PC-3 (cell line): ENCODE measurements at places on chromosomes 12 and 14. TPM values are rescaled to one million over a fixed set of nuclear protein-coding genes. Genes with fewer than 3 reads are reported as not detected.

Gene ARMH4
- 2.6 and 3.3 TPM in 2 replicates for total RNA-seq

Gene CCDC177
- not detected in 2 replicates for total RNA-seq

DNA sequence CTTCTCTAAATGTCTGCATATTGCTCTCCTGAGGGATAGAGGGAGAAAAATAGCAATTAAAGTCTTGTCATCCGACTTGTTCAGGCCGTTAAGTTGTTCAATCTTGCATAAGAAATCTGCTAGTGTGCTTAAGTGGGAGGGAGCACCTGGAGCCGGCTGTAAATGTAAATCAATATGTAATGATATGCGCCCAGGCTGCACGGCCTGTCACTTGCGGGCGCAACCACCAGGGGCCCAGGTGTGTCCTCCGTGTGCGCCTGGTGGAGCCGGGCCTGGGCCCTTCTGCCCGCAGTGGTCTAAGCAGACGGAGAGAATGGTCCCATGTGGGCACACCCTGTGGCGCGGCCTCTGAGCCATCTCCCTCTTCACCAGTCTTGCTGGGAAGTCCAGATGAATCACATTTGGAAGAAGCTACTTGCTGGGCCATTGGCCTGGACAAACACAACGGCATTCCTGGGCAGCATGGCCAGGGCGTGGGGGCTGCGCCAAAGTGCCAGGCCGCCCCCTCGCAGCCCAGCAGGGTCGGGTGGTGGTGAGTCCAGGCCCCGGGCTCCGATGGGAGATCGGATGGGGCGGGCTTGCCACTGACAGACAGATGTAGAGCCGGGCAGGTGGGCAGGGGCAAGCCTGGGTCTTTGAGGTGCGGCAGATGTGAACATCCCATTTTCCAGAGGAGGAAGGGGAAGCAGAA is 193.3 kb upstream of the C14orf180 start:
- no peak overlapping the region for H3K27ac ChIP-seq
- peaks cover 81% of the 10 kb centered on the region for H3K27me3 ChIP-seq
- H3K36me3 ChIP-seq, result no peaks in the 10 kb centered on the region
- H3K4me1 ChIP-seq, result no peaks in the 10 kb centered on the region
- DNase-seq, result no peak
- H3K4me3 ChIP-seq, result no peak overlapping the region

Gene BDKRB2
- total RNA-seq, result 0.06 and 0.07 TPM in 2 replicates

GRCh38 chr12:81123611-81124010 is 45.7 kb downstream of the ACSS3 start:
- no peak overlapping the region for H3K4me3 ChIP-seq
- H3K4me1 ChIP-seq, result no peaks in the 10 kb centered on the region
- H3K36me3 ChIP-seq, result no peaks in the 10 kb centered on the region
- no peaks in the 10 kb centered on the region for H3K27me3 ChIP-seq
- no peak for DNase-seq

GRCh38 chr12:76284816-76285750 is 63.1 kb downstream of the BBS10 start:
- no peaks in the 10 kb centered on the region for H3K27me3 ChIP-seq
- peaks cover 11% of the 10 kb centered on the region; the same call in 1 of the 2 replicates for H3K4me1 ChIP-seq
- H3K36me3 ChIP-seq, result no peaks in the 10 kb centered on the region
- no peak overlapping the region for H3K27ac ChIP-seq
- DNase-seq, result peak; percentile 14
- H3K4me3 ChIP-seq, result no peak overlapping the region

Gene SERPINA12
- not detected in 2 replicates for total RNA-seq

DNA sequence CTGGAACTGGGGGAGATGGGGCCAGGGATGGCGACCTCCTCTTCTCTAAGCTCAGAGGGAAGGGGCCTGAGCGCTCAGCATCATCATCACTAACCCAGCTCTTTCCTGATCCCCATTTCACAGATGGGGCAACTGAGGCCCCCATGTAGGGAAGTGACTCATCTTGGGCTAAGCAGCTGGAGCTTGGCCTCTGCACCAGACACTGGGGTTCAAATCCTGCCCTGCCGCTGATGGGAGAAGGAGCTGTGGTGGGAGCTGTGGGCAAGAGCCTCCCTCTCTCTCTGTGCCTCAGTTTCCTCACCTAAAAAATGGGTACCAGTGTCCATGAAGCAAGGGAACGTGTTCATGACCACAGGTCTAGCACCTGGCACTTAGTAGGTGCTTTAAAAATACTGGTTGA is 2.6 kb upstream of the TRPV4 start:
- H3K27me3 ChIP-seq, result no peaks in the 10 kb centered on the region
- no peaks in the 10 kb centered on the region for H3K36me3 ChIP-seq
- H3K4me1 ChIP-seq, result peaks cover 34% of the 10 kb centered on the region
- no peak for DNase-seq

DNA sequence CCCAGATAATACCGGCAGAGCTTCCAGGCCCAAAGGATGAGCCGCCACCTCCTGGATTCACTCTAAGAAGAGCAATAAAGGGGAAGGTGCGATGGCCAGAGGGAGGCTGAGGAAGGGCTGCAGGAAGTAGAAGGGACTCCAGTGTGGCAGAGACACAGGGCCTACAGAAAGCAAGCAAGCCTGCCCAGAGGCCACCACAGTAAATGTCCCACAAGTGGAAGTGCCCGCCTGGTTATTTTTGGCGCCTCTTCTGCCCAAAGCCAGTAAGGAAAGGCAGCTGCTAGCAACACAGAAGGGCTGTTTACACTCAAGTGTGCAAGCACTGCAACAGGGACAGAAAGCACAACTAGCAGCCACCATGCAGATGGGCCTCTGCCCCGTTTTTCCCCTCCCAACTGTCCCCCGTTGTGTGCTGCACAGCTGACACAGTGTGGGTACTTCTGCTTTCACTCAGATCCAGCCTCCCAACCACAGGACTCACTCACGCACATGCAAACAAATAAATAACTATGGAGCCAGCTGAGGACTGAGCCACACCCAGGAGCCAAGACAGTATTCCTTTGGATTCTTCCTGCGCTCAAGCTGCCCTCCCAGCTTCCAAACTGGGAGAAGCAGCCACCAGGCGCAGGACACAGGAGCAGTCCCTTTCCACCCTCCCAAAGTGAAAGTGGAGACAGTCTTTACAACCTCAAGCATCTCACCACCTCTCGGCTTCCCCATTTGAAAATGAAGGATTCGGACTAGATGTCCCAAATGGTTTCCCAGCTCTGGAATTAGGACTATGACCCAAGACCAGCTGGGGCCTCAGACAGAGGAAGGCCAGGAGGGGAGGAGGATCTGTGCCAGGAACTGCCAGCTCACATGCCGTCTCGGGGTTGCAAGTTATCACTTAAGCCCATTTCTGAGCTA is 40.0 kb upstream of the PNMA1 start:
- DNase-seq, result peak; percentile 56
- H3K36me3 ChIP-seq, result peaks cover 3% of the 10 kb centered on the region; the same call in 1 of the 2 replicates
- H3K4me3 ChIP-seq, result peak overlapping the region; percentile 8; the same call in 1 of the 2 replicates
- peak overlapping the region; percentile 74 for H3K27ac ChIP-seq
- no peaks in the 10 kb centered on the region for H3K27me3 ChIP-seq
- peaks cover 77% of the 10 kb centered on the region for H3K4me1 ChIP-seq

GRCh38 chr12:85007836-85008235 is 28.2 kb downstream of the TSPAN19 start:
- no peaks in the 10 kb centered on the region for H3K27me3 ChIP-seq
- no peak overlapping the region for H3K4me3 ChIP-seq
- H3K36me3 ChIP-seq, result no peaks in the 10 kb centered on the region
- no peak overlapping the region for H3K27ac ChIP-seq
- peaks cover 10% of the 10 kb centered on the region for H3K4me1 ChIP-seq

DNA sequence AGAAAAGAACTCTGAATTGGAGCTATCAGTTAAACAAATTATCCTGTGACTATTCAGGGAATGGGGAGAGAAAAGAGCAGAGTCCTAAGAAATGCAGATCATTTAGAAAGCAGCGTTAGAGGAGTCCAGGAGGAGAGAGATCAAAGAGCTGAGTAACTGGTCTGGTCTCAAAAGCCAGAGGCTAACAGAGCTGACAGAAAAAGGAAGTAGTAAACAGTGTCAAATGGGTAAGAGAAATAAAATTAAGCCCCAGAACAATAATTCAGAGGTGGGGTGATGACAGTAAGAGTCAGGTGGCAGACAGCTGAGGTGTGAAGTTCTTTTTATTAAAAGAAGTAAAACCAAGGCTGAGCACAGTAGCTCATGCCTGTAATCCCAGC is 19.3 kb downstream of the GXYLT1 start:
- H3K4me1 ChIP-seq, result peaks cover 8% of the 10 kb centered on the region
- H3K27ac ChIP-seq, result no peak overlapping the region
- no peaks in the 10 kb centered on the region for H3K27me3 ChIP-seq
- no peak overlapping the region for H3K4me3 ChIP-seq
- no peak for DNase-seq

- no peak overlapping the region for H3K27ac ChIP-seq
- no peaks in the 10 kb centered on the region for H3K27me3 ChIP-seq
- H3K36me3 ChIP-seq, result peaks cover 51% of the 10 kb centered on the region
- H3K4me1 ChIP-seq, result peaks cover 35% of the 10 kb centered on the region
- no peak for DNase-seq
- H3K4me3 ChIP-seq, result no peak overlapping the region
Measured at GRCh38 chr12:46212108-46212982, 56.5 kb downstream of the SLC38A1 start.

DNA sequence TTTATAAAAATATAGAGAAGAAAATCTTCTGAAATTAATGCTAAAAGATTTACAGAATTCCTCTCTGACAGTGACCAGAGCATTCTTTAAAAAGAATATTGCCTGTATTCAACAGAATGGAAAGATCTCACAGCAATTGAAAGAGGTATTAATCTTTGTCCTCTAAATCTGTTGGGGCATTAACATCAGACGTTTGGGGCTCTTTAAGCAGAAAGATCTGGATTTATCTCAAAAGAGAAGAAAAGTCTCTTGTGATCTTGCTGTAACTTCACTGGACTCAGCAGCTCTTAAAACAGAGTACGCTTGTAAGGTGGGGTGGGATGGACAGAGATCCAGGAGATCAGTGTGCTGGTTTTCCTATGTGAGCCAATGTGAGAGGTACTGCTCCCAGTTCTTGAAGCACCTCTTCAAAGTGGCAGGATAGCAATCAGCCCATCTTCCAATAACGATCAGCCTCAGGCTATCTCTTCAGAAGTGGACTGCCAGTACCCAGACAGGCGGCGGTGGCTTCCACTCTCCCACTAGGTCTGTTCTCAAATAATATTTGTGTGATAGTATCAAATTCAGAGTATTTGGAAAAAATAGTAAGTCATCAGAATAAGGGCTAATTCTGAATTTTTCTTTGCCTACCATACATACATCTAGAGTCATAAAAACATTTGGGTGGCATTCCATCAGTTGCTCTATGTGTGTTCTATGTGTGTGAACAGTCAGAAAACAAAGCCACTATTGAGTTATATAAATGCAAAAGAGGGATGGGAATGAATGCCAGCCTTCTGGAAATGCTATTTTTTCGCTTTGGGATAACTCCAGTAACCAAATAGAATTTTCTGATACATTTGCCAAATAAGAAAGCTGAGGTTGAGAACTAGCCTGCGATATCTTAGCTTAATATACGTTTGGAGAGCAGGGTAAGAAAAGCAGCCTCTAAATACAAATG is 237.4 kb upstream of the RGS6 start:
- no peak overlapping the region for H3K27ac ChIP-seq
- H3K27me3 ChIP-seq, result no peaks in the 10 kb centered on the region
- peaks cover 4% of the 10 kb centered on the region; the same call in 1 of the 2 replicates for H3K36me3 ChIP-seq
- H3K4me3 ChIP-seq, result no peak overlapping the region

GRCh38 chr12:55842681-55843429 is at the start of gene MMP19:
Gene MMP19 (minus strand): TSS chr12:55842936. CDS start chr12:55842830, 106 bp downstream.
- no peak within 1 kb of the TSS for H3K4me3 ChIP-seq
- peak; percentile 55 for DNase-seq
- H3K27ac ChIP-seq, result no peak within 1 kb of the TSS
- H3K4me1 ChIP-seq, result peaks cover 9% of the 10 kb centered on the region
- H3K27me3 ChIP-seq, result no peaks in the 10 kb centered on the region

DNA sequence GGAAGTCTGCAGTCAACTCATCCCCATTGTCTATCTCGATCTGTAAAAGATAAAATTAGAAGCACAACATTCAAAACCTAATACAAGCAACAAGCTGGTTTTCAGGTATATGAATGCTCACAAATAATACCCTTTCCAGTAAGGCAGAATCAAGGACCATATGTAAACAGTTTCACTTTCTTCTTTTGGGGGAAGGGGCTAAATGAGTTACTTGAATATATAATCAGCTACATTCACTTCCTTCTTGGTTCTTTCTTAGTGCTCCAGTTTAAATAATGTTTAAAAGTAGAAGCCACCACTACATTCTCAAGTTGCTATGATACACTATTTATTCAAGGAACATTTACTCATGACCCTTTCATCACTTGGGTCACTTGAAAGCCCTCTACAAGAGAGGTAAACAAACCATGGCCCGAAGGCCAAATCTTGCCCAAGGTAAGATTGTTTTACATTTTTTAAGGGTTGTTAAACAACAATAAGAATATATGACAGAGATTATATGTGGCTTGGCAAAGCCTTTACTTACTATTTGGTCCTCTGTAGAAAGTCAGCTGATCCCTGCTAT is 10.3 kb downstream of the TWF1 start:
- H3K36me3 ChIP-seq, result peaks cover 40% of the 10 kb centered on the region
- H3K4me1 ChIP-seq, result peaks cover 50% of the 10 kb centered on the region
- H3K4me3 ChIP-seq, result peak overlapping the region; percentile 8; the same call in 1 of the 2 replicates
- H3K27me3 ChIP-seq, result no peaks in the 10 kb centered on the region

Gene CD27
- total RNA-seq, result not detected in 2 replicates

DNA sequence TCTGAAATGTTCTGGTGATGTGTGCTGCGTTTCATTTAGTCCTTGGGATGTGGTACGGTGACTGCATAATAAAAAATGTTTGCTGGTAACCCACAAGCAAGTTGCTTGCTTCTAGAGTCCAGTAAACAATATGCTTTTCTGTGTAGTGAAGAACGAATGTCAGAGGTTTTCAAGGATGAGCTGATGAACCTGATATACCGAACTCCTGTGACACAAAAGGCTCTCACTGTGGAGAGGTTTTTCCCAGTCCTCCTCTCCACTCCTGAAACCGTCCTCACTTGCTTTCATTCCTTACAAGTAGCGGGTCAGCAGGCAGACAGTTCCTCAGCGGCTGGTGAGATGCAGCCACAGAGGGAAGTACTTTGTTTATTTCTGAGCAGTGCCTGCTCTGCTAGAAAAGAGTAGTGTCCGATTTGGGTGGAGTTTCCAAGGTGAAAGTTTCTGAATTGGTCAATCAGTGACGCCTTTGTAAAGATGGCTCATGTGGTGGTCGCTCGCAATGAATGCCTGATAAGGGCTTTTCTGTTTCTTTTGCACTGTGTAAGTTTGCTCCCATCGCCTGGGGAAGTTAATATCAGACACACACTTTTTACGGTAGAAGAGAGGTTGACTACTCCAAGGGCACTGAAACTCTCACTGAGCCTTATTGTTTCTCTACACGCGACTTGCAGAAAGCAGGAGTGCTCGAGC is 3.0 kb downstream of the ETV6 start:
- DNase-seq, result peak; percentile 19
- H3K27ac ChIP-seq, result no peak overlapping the region
- peaks cover 14% of the 10 kb centered on the region for H3K4me1 ChIP-seq
- H3K4me3 ChIP-seq, result peak overlapping the region; percentile 95
- no peaks in the 10 kb centered on the region for H3K36me3 ChIP-seq
- no peaks in the 10 kb centered on the region for H3K27me3 ChIP-seq

Gene DHRS1
- total RNA-seq, result 15.8 and 15.9 TPM in 2 replicates

Gene ANO6
- total RNA-seq, result 18.1 and 23.0 TPM in 2 replicates

Gene RNASE3
- not detected in 2 replicates for total RNA-seq

Gene RERGL
- total RNA-seq, result not detected in 2 replicates

GRCh38 chr14:60878536-60878935 is 102.3 kb downstream of the TRMT5 start:
- no peaks in the 10 kb centered on the region for H3K27me3 ChIP-seq
- no peak overlapping the region for H3K27ac ChIP-seq
- H3K4me1 ChIP-seq, result no peaks in the 10 kb centered on the region
- H3K4me3 ChIP-seq, result no peak overlapping the region
- H3K36me3 ChIP-seq, result peaks cover 19% of the 10 kb centered on the region
